NCI-H146 (cell line): ENCODE measurements at places on chromosomes 12 and 14.

DNA sequence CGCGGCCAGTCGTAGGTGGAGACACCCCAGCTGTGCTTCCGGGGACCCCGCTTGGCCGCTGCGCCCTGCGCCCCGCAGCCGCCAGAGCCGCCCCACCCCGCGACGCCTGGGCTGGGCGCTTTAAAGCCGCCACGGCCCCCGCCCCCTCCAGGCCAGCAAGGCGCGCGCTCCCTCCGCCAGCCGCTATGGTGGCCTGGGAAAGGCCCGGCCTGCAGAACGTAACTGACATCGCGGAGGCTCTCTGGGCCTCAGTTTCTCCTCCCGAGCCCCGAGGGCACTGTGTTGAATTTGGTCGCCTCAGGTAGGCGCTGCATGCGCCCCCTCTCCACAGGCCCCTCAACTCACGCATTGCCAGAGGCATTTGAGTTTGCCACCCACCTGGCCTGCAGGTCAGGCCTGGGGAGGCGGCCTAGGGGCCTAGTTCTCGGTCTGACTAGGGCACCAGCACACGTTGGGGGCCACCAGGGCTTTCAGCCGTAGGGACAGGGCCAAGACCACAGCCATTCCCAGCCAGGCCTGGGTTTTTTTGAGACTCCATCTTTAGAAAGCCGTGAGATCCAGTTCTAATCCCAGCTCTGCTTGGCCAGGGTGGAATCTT, at the start of gene NGB:
Gene NGB, minus strand, starts transcription at position 94 of the 598 bp plus-strand sequence. CDS start 269 bp downstream, outside the sequence.
- DNase-seq: peak; percentile 21

GRCh38 chr12:23399402-23399933, 550.0 kb downstream of the SOX5 start:
- no peak for DNase-seq

DNA sequence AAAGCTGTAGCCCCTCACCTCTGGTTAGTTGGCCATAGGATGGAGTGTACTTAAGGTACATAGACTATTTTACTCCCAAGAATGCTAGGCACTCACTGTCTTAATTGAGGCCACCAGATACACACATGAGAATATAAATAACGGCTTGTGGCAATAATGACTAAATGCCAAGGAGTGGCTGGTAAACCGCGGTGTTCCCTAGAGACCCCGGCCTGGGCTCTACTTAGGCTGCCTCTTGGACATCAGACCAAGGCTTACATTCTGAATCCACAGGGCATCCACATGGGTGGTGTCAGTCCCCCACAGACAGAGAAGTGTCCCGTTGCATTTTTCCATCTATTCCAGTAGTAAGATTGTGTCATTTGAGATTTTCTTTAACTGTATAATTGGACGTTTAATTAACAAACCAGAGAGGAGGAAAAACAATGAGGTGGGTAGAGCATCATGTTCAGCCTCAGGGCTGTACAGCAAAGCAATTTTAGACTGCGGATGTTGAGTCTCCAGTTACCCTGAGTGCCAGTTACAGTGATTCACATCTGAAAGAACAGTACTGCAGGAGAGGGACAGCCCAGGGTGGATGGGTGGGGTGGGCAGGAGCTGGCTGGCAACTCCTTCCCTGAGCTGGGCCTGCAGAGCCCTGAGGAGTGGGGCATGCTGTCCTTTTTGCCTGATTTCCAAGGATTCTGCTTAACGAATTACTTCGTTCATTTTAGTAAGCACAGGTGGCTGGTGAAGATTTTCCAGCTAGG, 20.5 kb downstream of the CKB start:
- DNase-seq: no peak

- no peak for DNase-seq
These were observed 65.1 kb upstream of the PRB2 start for GRCh38 chr12:11460343-11461023.

DNA sequence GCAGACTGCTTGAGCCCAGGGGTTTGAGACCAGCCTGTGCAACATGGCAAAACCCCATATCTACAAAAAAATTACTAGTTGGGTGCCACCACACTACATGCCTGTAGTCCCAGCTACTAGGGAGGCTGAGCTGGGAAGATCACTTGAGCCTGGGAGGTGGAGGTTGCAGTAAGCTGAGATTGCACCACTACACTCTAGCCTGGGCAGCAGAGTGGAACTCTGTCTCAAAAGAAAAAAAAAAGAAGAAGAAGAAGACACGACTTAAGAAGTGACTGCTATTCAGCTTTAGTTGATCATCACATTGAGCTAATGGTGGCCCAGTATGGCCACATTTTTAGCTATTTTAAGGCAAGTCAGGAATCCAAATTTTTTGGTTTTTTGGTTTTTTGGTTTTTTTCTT, 8.9 kb upstream of the METTL17 start:
- no peak for DNase-seq

- no peak for DNase-seq
These were observed 158.2 kb downstream of the FOXN3 start for GRCh38 chr14:89258728-89259273.

DNA sequence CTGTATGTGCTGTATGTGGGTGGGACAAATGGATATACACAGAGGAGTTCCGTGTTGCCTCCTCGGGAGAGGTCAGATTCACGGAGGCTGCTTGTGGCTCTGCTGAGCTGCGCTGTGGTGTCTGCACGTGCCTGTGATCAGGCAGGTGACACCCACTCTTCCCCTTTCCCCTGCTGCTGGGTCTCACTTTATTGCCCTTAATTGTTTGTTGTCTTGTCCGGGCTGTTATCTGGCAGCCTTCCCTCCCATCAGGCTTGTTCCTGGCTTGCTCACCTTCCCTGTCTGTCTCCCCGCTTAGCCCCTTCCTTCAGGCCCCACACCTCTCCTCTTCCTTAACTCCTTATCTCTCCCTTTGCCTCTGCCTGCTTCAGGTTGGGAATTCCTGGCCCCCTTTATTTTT, 13.5 kb downstream of the WNT5B start:
- DNase-seq: peak; percentile 25

DNA sequence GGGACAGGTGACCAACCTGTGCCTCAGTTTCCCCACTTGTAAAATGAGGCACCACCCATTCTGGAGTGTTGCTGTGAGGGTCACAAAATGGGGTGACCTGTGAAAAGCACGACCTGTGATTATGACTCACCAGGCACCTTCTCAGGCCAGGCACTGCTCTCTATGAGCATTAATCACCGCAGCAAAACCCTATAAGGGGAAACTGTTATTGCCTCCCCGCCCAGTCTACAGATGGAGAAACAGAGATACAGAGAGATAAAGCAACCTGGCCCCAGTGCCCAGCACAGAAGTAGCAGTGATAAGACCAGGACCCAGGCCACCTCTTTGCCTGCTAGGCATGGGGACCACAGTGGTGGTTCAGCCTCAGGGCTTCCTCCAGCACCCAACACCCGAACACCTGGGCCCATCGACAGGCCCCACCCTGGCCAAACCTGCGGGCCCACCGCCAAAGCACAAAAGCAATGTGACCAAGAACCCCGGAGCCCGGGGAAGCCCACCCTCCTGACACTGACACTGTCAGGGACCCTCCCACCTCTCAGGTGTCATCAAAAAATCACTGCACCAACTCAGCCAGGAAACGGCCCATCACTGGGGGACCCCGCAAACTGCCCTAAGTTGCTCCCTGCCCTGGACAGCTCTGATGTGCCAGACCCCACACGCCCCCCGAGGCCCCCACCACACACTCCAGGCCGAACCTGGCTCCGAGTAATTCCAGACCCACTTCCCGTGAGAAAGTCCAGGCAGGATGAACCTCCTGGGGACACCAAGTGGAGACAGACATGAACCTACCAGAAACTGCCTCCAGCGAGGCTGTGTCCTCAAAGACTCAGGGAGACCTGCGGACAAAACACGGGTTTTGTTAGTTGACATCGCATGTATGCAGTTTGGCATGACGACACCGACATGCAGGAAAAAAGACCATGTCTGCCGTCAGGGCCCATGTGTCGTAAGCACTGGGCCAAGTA, 32.4 kb downstream of the NCOR2 start:
- DNase-seq: no peak
